ENCODE measurements at places on chromosomes 7 and 10.

- DNase-seq = no peak
These were observed 18.6 kb downstream of the PDE6C start for GRCh38 chr10:93630625-93631557.

DNA sequence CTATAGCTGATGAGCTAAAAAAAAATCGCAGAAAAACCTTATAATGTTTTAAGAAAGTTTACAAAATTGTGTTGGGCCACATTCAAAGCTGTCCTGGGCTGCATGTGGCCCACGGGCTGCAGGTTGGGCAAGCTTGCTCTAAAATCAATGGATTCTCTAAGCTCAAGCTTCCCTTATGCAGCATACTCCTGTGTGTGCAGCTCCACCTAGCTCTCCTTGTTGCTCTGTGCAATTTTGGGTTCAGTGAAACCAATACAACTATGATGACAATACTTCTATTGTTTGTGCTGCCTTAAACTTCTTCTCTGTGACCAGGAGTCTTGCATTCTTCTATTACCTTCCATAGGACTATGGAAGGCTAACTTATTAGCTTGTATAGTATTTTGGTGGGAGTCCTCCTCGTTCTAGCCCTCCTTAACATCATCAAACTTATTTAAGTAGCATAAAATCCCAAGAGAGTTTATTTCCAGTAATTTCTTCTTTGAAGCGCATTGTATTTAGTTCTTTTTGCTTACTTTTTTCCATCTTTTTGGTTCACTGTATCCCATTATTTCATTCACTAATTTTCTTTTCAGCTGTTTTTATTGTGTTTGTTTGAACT lies 170.9 kb upstream of the SMIM30 start:
- peak; percentile 9 for DNase-seq

- DNase-seq = peak; percentile 25
These were observed 78.3 kb downstream of the ST8SIA6 start for GRCh38 chr10:17375936-17376584.

DNA sequence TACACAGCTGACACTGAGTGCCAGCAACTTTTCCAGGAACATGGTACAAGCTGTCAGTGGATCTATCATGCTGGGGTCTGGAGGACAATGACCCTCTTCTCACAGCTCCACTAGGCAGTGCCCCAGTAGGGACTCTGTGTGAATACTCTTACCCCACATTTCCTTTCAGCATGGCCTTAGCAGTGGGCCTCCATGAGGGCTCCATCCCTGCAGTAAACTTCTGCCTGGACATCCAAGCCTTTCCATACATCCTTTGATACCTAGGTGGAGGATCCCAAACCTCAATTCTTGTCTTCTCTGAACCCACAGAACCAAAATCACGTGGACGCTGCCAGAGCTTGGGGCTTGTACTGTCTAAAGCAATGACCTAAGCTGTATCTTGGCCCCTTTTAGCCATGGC lies 116.8 kb downstream of the IQUB start:
- DNase-seq = no peak

DNA sequence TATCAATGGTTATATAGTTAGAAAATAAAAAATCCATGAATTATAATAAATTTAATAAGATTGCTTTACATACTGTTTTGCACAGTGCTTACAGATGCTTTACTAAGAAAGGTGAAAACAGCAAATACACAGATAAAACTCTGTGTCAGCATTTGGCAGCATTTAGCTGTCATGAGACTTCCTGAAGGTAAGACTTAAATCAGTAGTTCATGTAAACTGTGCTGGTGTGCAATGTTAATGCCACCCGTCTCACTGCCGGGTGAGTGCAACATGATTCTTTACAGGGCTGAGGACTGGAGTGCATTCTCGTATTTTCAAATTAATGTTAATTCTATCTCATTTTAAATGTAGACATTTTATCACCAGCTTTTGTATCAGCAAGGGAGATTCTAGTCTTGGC lies 326.2 kb upstream of the POT1 start:
- DNase-seq = no peak

GRCh38 chr7:119594956-119595355 lies 678.0 kb upstream of the KCND2 start:
- peak; percentile 78 for DNase-seq

DNA sequence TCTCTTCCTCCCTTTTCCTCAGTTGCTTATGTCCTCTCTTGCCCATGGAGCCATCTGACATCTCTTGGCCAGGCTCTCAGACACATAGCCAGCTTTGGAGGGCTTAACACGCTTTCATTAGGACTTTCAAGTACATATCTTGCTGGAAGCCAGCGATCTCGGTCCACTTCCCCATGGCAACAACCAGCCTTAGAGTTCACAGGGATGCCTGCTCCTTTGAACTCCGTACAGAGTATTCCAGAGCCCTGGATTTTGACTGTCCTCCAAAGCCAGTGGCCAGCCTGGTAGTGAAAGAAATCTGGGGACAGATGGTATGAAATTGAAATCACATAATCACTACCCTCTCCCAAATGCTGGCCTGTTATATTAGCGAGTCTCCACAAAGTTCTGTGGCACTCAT lies 370.5 kb upstream of the NPVF start:
- no peak for DNase-seq

DNA sequence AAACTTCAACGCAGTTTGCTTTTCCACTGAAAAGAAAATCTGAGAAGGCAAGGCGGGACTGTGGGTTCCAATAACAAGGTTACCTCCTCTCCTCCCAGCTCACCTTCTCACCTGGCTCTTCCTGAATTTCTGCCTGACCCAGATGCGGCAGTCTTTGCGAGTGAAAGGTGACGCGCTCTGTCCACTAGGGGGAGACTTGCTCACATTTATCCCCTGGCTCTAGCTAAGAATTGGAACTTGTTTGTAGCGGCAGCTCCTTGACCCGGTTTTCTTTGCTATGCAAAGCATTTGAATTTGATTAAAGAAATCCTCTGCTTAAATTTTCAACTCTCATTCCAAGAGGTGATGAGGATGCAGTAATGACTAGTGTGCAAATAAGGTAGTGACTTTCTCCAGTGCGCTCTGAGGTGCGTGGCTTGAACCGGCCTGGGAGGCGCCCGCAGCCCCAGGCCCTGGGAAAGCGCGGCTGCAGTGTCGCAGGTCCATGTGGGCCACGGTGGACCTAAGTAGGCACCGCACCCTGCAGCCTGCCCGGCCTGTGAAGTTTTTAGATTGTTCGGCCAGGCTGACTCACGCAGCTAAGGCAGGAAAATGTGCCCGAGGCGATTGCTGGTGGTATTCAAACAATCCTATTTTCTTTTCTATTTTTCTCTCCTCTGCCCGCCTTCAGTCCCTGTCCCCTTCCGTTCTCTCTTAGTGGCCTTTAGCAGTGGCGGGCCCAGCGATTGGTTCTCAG lies 336.9 kb upstream of the NPSR1 start:
- DNase-seq = no peak

DNA sequence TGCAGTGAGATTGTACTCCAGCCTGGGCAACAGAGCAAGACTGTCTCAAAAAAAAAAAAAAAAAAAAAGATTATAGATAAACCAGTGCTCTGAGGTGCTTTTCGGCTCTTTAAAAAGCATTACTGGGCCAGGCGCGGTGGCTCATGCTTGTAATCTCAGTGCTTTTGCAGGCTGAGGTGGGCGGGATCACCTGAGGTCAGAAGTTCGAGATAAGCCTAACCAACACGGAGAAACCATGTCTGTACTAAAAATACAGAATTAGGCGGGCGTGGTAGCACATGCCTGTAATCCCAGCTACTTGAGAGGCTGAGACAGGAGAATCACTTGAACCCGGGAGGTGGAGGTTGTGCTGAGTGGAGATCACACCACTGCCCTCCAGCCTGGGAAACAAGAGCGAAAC lies 6.6 kb upstream of the HNRNPF start:
- no peak for DNase-seq

All from iPS DF 19.7 (cell line).